ENCODE measurements at places on chromosomes 1 and 21.

DNA sequence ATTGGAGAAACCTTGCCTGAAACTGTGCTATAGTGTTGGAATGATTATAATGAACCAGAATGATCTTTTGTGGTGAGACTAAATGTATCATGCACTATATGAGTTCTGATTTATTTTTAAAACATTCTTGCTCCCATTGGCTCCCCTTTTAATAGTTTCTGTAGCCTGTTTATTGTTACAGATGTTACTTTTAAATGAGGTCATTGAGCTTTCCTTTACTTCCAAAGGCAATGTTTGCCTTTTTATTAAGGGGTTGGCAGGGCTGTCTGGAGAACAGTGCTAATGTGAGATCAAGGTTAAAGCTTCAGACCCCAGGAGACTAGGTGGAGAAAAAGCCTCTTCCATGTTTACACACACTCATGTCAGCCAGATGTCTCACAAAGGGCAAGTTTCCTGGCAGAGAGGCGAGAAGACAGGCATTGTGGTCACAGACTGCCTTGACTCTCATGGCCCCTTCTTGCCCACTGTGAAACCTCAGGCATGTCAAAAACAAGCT is 120.6 kb upstream of the RAVER2 start:
- DNase-seq = no peak

- DNase-seq = no peak
Measured at GRCh38 chr1:11701551-11701961, 10.0 kb downstream of the DRAXIN start.

DNA sequence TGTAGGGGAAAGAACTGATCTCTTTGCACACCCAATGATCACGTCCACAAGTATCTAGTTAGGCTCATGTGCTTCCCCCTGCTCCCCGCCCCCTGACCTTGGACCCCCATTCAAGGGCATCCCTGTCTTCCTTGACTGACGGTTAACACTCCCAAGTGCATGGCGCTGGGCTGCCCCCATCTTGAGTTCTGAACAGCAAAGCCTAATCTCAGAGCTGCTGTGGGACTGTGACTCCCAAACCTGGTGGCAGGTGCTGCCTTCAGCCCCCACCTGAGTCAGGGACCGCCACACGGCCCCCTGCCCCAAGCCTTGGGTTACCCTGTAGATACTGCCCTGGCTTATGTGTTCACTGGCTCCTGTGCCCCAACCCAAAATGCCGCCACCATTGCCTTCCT is 925 bp downstream of the TNNI1 start:
- no peak for DNase-seq

DNA sequence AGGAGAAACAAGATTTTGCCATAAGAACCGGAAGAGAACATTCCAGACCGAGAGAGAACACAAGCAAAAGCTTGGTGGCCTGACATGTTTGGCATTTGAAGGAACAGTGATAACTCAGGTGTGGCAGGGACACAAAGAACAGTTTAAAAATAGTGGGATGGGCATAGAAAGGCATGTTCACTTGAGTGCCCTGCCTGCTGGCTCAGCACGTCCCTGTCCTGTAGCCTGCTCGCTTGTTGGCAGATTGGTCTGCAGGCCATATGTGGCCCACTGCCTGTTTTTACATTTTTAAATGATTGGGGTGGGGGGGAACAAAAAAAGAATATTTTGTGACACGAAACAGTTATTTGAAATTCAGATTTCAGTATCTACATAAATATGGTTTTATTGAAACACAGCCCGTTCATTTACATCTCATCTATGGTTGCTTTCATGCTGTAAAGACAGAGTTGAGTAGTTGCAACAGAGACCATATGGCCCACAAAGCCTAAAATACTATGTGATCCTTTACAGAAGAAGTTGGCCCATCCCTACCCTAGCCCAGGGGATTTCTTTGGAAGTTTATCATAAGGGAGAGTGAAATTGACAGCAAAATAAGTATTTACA is 100.7 kb downstream of the RGL1 start:
- DNase-seq = no peak

- DNase-seq = no peak
Measured at GRCh38 chr1:168401341-168401740, 120.7 kb downstream of the TBX19 start.

DNA sequence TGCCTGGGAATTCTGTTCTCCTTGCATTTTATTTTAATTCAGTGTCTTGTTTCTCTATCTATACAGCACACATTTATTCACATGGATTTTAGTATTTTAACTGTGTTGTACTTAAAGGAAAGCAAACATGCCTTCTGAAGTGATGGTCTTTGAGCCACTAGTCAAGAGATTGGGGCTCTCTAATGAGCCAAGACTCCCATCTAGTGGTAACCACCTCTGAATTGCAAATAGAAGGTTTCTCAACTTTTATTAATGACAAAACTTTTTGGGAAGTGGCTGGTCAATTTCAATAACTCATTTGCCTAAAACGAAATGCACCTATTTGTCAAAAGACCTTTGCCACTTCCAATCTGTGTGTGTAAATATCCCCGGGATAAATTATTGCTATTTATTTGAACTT is 199.6 kb downstream of the LTN1 start:
- no peak for DNase-seq

DNA sequence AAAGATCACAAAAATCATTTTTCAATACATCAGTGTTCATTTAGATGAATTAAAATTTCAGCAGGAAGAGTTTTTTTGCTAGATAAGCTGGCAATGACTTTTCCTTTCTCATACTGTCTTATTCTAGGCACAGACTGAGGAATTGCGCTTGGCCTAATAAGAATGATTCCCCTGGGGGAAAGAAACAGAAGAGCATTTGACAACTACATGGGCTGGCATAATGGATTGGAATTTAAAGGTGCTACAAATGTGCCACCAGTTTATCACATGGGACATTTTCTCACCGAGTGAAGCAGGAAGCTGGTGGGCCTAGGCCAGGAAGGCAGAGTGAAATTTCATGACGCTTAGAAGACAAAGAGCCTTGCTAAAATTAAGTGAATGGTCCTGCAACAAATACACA is 39.3 kb downstream of the CDKN2C start:
- DNase-seq = no peak

All from T1000 (cell line).